COR-L47 (cell line): ENCODE measurements at places on chromosomes 11 and 22.

DNA sequence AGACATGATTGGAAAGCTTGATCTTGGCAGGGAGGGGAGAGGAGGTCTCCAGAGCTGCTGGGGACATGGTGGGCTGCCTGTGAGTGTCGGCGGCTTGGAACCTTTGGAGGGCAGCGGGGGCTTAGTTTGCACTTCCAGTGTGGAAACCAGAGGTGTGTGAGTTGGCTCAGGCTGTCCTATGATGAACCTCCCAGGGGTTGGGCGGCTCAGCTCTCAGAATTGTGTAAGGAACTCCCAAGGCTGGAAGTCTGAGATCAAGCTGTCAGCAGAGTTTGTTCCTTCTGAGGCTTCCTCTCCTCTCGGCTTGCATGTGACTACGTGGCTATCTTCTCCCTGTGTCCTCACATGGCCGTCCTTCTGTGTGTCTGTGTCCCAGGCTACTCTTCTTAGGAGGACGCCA lies 87.9 kb upstream of the B3GAT1 start:
- no peak for DNase-seq

GRCh38 chr11:8654503-8654902 lies 28.0 kb downstream of the TRIM66 start:
- no peak for DNase-seq

DNA sequence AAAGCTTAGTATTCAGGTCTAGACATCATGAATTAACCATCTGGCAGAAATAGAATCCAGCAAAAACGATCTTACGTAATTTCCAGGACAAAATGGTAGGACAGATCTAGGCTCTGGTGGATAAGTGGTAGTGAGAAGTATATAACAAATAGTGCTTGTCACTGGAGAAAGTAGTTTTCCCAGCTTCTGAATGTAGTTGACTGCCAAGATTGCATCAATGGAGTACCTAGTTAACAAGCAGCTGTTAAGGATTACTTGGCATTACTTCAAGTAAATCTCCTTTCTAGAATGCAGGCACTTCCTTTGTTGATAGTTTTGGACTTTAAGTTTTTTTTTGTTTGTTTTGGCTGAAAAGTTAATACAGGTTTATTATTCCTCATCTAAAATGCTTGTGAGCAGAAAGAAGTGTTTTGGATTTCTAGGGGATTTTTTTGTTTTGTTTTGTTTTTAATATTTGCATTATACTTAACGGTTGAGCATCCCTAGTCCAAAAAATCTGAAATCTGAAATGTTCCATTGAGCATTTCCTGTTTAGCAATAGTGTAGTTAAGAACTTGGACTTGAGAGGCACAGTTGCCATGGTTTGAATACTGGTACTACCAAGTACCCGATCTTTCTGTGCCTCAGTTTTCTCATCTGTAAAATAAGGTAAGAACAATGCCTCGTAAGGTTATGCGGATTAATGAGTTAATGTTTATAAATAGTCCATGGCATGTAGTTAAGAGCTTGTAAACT lies 20.3 kb downstream of the FAM118B start:
- no peak for DNase-seq

- DNase-seq: no peak
These were observed 75.0 kb upstream of the SHANK2 start for GRCh38 chr11:71327156-71328085.

- no peak for DNase-seq
These were observed 20.2 kb upstream of the ACR start for GRCh38 chr22:50717709-50718351.
